ENCODE measurements at places on chromosomes 1 and 21.
A peak's percentile ranks its signal among the peaks of the same experiment; 100 is the strongest.

DNA sequence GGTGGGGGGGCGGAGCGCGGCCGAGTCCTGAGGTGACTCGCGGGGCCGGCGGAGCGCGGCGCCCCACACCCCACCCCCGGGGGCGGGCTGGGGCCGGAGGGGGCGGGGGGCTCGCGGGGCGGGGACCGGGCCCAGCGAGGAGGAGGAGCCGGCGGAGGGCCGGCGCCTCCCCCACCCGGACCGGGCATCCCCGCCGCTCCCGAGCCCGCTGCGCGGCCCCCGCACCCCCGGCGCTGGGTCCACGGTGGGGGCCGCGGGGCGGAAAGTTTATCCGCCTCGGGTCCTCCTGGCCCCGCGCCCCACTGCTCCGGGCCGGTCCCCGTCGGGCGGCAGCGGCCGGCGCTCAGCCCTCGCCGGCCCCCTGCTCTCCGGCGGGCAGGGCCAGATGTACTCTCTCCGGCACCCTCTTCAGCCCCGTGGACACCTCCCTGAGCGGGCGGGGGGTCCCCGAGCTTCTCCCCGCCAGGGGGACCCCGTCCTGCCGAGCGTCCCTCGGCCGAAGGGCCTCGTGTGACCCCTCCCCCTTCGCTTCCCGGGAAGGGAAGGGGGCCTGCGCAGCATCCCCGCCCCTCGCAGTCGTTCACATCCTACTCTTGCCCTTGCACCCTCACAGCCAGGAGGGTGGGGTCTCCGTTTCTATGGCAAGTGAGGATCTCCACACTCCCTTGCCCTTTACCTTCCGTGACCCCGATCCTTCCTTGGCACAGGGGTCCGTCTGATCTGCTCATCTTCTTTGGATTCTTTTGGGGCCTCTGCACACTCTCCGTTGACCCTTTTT, 663 bp downstream of the CAMTA1 start:
- DNase-seq, result peak; percentile 84

DNA sequence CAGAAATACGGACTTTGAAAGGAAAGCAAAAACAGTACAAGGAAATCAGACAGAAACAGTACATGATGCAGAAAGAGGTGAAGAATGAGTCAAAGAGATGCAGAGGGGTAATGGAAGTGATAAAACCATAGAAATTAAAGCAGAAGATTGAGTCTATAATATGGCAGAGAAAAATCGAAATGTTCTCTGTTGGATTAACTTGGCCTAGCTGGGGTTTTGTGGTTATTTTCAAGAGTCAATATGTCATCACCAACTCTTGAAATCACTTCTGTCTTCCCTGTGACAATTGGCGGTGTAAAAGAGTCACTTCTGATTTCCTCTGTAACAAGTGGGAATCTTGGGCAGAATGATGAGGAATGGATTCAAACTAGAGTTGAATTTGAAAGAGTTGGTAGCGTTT, 7.4 kb downstream of the YTHDF2 start:
- no peak for DNase-seq

- DNase-seq, result no peak
These were observed 22.8 kb upstream of the CDK18 start for GRCh38 chr1:205481629-205482151.

GRCh38 chr21:28833182-28833581, 159.5 kb downstream of the LTN1 start:
- no peak for DNase-seq

- no peak for DNase-seq
These were observed 283.1 kb downstream of the TM2D1 start for GRCh38 chr1:61441723-61442262.

GRCh38 chr1:174217248-174217647, 57.9 kb downstream of the RABGAP1L start:
- DNase-seq, result no peak

- DNase-seq, result no peak
These were observed 7.9 kb upstream of the BACE2 start for GRCh38 chr21:41160036-41160435.

GRCh38 chr1:226470921-226471866, 63.3 kb upstream of the PARP1 start:
- DNase-seq, result no peak

- DNase-seq, result peak; percentile 73
These were observed at the start of gene MACF1 for GRCh38 chr1:39204441-39205081. MACF1 (plus strand) TSS chr1:39204695; CDS start chr1:39205023, 328 bp downstream.

- DNase-seq, result no peak
These were observed 37.8 kb upstream of the WNT2B start for GRCh38 chr1:112470966-112471365.

GRCh38 chr1:21955501-21956281, 18.6 kb upstream of the HSPG2 start:
- DNase-seq, result no peak
